ENCODE measurements at places on chromosomes 3 and 15.

GRCh38 chr15:67105065-67105951, 39.9 kb downstream of the SMAD3 start:
- no peak overlapping the region for H3K4me3 ChIP-seq
- H3K4me1 ChIP-seq = peaks cover 100% of the 10 kb centered on the region
- H3K27me3 ChIP-seq = no peaks in the 10 kb centered on the region
- H3K27ac ChIP-seq = peak overlapping the region; percentile 86
- peak; percentile 73 for DNase-seq

- no peak overlapping the region for H3K27ac ChIP-seq
- H3K4me3 ChIP-seq = no peak overlapping the region
- DNase-seq = no peak
Observed at GRCh38 chr15:73001840-73002239, 50.4 kb upstream of the NEO1 start.

GRCh38 chr3:128572644-128573105, 77.9 kb downstream of the RPN1 start:
- H3K36me3 ChIP-seq = no peaks in the 10 kb centered on the region
- no peaks in the 10 kb centered on the region for H3K4me1 ChIP-seq
- peaks cover 22% of the 10 kb centered on the region for H3K27me3 ChIP-seq
- DNase-seq = no peak
- no peak overlapping the region for H3K4me3 ChIP-seq

DNA sequence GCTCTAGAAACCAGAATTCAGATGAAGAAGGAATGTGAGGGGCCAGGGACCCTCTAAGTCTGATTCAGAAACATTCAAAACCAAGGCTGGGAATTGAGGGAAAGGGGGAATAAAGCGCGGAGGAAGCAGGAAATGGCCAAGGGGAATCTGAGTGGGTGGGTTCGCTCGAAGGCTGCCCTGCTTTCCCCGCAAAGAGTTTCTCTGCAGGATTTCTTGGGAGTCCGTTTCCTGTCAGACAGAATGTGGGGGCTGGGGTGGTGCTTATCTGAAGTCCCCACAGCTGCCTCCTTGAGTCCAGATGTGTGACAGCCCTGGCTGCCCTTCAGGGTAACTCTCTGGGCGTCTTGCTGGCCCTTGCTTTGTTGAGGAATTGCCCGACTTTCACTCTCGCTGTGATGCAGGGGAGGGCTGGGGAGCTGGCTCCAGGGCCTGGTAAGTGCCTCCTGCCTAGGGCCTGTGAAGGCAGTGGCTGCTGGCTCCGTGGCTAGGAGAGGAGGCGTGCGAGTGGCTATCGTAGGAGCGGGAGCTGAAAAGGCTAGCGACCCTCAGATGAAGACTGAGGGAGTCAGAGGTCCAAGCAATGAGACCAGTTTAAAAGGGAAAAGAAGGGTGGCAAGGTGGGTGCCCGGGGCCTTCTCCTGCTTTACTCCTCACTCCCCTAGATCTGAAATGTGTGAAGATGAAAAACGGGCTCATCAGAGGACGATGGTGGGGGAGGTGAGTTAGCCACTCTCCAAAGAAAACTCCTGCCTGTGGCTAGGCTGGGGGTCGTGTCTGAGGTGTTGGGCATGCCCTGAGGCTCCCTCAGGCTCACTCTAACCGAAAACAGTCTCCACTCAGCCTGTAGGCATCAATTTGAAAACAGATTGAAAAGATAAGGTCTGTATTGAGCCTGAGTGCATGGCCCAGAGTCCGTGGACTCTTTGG, 143.9 kb upstream of the UMPS start:
- H3K36me3 ChIP-seq = no peaks in the 10 kb centered on the region
- no peaks in the 10 kb centered on the region for H3K27me3 ChIP-seq
- peak overlapping the region; percentile 86 for H3K27ac ChIP-seq

DNA sequence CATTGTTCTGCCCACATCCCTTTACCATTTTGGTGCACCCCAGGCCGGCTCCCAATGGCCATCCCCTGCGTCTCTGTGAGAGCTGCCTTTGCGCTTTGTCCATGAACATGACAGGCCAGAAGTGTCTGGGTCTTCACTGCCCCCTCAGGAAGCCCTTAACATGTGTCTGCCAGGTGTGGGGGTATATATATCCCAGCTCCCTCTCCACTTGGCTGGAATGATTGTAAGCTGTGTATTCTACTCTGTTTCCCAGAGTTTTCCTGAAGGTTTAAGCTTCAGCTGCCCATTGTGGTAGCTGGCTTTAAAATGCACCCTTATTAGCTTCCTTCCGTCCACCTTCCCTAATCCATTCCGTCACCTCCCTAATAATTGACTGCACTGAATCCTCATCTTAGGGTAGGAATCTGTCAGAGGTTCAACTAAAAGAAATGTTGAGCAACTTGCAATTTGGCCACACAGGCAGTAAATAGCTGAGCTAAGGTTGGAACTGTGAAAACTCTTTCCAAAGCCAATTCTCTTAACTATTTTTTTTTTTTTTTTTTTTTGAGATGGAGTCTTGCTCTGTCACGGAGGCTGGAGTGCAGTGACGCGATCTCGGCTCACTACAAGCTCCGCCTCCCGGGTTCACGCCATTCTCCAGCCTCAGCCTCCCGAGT, 30.4 kb upstream of the UBE2E1 start:
- H3K36me3 ChIP-seq = no peaks in the 10 kb centered on the region
- H3K4me1 ChIP-seq = no peaks in the 10 kb centered on the region

DNA sequence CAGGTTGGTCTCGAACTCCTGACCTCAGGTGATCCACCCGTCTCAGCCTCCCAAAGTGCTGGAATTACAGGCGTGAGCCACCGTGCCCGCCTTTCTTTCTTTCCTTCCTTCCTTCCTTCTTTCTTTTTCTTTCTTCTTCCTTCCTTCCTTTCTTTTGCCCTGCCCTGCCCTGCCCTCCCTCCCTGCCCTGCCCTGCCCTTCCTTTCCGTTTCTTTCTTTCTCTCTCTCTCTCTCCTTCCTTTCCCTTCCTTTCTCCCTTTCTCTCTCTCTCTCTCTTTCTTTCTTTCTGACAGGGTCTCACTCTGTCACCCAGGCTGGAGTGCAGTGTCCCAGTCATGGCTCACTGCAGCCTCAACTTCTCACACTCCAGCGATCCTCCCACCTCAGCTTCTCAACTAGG, 74.6 kb downstream of the UMPS start:
- no peak overlapping the region for H3K27ac ChIP-seq
- DNase-seq = no peak
- H3K4me1 ChIP-seq = peaks cover 21% of the 10 kb centered on the region
- peaks cover 5% of the 10 kb centered on the region for H3K36me3 ChIP-seq
- no peak overlapping the region for H3K4me3 ChIP-seq
- no peaks in the 10 kb centered on the region for H3K27me3 ChIP-seq

GRCh38 chr3:141275032-141275422, 43.4 kb downstream of the PXYLP1 start:
- peaks cover 18% of the 10 kb centered on the region for H3K4me1 ChIP-seq
- H3K4me3 ChIP-seq = no peak overlapping the region
- no peak overlapping the region for H3K27ac ChIP-seq
- H3K27me3 ChIP-seq = no peaks in the 10 kb centered on the region
- peaks cover 7% of the 10 kb centered on the region for H3K36me3 ChIP-seq

- peak; percentile 34 for DNase-seq
- no peak within 1 kb of the TSS for H3K27ac ChIP-seq
- peaks cover 7% of the 10 kb centered on the region for H3K4me1 ChIP-seq
- H3K36me3 ChIP-seq = no peaks in the 10 kb centered on the region
Observed at GRCh38 chr15:74826364-74826819, at the start of gene CPLX3. CPLX3 (plus strand) TSS chr15:74826627; CDS start chr15:74826704, 77 bp downstream.

DNA sequence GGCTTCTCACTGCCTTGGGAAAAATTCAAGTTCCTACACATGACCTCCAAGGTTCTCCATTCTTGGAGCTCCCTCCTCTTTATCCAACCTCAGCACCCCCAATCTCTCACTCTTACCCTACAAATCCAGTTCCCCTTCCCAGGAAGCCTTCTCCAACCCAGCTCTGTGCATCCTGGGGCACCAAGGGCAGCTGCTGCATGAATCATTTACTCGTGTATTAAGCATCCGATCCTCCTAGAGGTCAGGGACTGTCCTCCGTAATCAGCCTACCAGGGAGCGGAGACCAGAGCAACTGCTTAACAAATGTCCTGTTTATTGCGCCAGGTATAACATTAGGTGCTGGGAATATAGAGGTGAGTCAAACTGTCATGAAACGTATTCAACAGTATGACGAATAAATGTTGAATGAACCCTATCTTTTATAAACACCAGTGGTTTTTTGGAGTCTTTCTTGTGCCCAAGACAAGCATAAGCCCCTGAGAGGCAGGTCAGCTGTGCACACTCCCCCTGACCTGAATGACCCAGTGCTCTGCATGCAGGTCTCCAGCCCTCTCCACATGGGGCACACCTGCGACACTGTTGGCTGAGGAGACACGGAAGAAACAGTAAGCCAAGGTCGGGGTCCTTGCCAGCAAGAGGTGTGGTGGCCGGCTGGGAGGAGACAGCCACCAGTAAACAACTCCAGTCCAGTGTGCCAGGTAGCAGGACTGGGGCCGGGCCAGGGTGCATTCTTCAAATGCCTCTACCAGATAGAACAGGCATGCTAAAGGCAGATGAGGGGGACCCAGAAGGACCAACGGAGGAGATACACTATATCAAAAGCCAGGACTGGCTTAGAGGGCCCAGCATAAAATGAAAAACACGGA, 27.6 kb downstream of the ANP32A start:
- H3K27me3 ChIP-seq = no peaks in the 10 kb centered on the region
- H3K36me3 ChIP-seq = no peaks in the 10 kb centered on the region
- no peak overlapping the region for H3K4me3 ChIP-seq
- H3K27ac ChIP-seq = peak overlapping the region; percentile 85
- DNase-seq = peak; percentile 92

DNA sequence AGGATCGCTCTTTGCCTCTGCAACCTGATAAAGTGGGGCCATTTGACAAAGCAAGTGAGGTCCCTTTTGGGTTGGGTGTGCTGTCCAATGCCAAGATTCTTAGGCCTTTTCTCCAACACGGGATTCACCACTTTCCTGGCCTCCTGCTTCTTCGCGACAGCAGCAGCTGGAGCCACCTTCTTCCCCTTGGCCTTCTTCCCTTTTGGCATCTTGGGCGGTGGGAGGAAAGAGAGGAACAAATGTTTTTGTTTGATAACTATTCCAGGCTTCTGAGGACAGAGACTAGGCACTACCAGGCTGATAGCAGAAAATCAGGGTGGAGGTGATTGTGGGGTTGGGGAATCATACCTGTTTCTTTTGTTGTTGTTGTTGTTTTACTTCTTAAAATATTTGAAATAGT, 30.0 kb upstream of the FAM81A start:
- DNase-seq = no peak
- peaks cover 7% of the 10 kb centered on the region for H3K4me1 ChIP-seq
- H3K4me3 ChIP-seq = no peak overlapping the region
- H3K27me3 ChIP-seq = no peaks in the 10 kb centered on the region

GRCh38 chr3:8954938-8955763, 8.1 kb downstream of the RAD18 start:
- no peak overlapping the region for H3K27ac ChIP-seq
- H3K27me3 ChIP-seq = no peaks in the 10 kb centered on the region
- no peak overlapping the region for H3K4me3 ChIP-seq
- H3K36me3 ChIP-seq = peaks cover 29% of the 10 kb centered on the region
- no peaks in the 10 kb centered on the region for H3K4me1 ChIP-seq

GRCh38 chr3:123687286-123687685, 102.4 kb upstream of the HACD2 start:
- H3K4me3 ChIP-seq = no peak overlapping the region
- no peaks in the 10 kb centered on the region for H3K27me3 ChIP-seq
- peak overlapping the region; percentile 22 for H3K27ac ChIP-seq
- peaks cover 97% of the 10 kb centered on the region for H3K4me1 ChIP-seq
- H3K36me3 ChIP-seq = peaks cover 65% of the 10 kb centered on the region

- DNase-seq = no peak
- no peaks in the 10 kb centered on the region for H3K27me3 ChIP-seq
- no peak overlapping the region for H3K4me3 ChIP-seq
- H3K27ac ChIP-seq = no peak overlapping the region
- no peaks in the 10 kb centered on the region for H3K4me1 ChIP-seq
Observed at GRCh38 chr15:38975282-38975990, 410.8 kb upstream of the RASGRP1 start.

DNA sequence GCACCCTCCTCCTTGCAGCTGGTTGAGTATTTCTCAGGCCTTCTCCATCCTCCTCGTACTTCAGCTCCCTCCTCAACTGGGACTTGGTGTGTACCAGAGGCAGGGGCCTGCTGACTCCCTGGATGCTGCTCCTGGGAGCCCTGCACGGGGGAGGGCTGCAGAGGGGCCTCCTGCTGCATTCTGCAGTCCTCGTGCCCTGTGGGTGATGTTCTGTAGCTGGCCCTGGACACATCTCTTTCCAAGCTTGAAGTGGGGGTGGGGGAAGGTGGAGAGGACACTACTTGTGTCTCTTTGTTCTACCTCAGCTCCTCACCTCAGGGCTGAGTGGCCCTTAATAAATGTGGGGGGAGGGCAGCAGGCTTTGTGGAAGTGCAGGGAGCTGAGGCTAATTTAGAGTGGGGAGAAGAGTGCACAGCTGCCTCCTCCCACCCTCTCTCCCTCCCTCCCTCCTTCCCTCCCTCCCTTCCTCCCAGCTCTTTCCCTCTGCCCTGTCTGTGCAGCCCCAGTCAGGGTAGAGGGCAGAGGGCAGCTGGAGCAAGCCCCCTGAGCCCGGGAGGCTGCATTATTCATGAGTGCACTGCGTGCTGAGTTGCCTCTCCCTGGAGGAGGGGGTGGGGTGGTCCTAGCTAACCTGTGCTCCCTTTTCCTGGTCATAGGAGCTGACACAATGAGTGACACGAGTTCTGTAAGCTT, 3.7 kb upstream of the GRM2 start:
- DNase-seq = no peak
- no peak overlapping the region for H3K4me3 ChIP-seq

- peak overlapping the region; percentile 83 for H3K27ac ChIP-seq
- H3K27me3 ChIP-seq = no peaks in the 10 kb centered on the region
- DNase-seq = peak; percentile 40
- H3K4me1 ChIP-seq = peaks cover 53% of the 10 kb centered on the region
- no peaks in the 10 kb centered on the region for H3K36me3 ChIP-seq
- peak overlapping the region; percentile 61 for H3K4me3 ChIP-seq
Observed at GRCh38 chr3:56800130-56800831, 1.5 kb downstream of the ARHGEF3 start.

GRCh38 chr3:41265011-41265545, 65.8 kb downstream of the CTNNB1 start:
- H3K4me1 ChIP-seq = no peaks in the 10 kb centered on the region
- no peak for DNase-seq
- no peak overlapping the region for H3K27ac ChIP-seq

GRCh38 chr3:67509471-67510075, 144.8 kb downstream of the SUCLG2 start:
- peaks cover 37% of the 10 kb centered on the region for H3K36me3 ChIP-seq
- H3K4me1 ChIP-seq = no peaks in the 10 kb centered on the region
- H3K27ac ChIP-seq = no peak overlapping the region
- DNase-seq = no peak
- no peaks in the 10 kb centered on the region for H3K27me3 ChIP-seq
- no peak overlapping the region for H3K4me3 ChIP-seq

GRCh38 chr15:31377030-31377429, 50.4 kb downstream of the KLF13 start:
- peaks cover 98% of the 10 kb centered on the region for H3K36me3 ChIP-seq
- H3K27me3 ChIP-seq = no peaks in the 10 kb centered on the region
- peaks cover 14% of the 10 kb centered on the region for H3K4me1 ChIP-seq
- DNase-seq = no peak

- H3K27me3 ChIP-seq = no peaks in the 10 kb centered on the region
- H3K4me3 ChIP-seq = no peak overlapping the region
- no peaks in the 10 kb centered on the region for H3K36me3 ChIP-seq
- no peak for DNase-seq
- H3K4me1 ChIP-seq = peaks cover 8% of the 10 kb centered on the region
Observed at GRCh38 chr3:58034738-58035523, 26.7 kb downstream of the FLNB start.
